ENCODE measurements at places on chromosomes 4 and X.

GRCh38 chr4:141576585-141577110 is 59.7 kb upstream of the IL15 start:
- DNase-seq: no peak

DNA sequence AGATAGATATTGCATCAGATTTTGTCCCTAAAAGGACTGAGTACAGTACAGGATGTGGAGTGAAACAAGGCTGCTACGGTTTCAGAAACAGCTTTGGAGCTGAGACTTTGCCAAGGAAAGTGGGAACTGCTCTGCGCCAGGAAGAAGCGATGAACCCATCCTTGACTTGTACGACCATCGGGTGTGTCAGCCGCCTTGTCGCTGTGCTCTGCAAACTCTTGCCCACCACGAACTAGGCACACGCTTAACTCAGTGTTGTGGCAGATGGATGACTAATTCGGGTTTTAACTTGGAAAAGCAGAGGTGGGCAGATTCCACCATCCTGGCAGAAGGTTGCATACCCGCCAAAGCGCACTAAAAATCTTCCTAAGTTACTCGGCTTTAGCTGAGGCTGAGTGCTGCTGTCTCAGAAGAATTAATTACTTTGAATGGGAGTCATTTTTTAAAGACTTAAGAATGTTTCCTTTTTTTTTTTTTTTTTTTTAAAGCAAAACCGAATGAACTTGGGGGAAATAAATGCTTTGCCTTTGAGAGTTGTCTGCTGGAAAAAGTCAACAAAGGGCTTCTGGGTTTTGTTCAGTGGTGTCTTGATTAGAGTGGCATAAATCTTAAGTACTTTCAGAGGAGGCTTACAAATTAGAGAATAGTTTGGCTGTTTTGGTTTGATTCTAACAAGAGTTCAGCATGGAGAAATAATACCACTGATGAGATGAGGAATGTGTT is 69.5 kb downstream of the SHROOM2 start:
- DNase-seq: no peak

- DNase-seq: no peak
Measured at GRCh38 chrX:154464806-154465365, 6.8 kb downstream of the PLXNA3 start.

DNA sequence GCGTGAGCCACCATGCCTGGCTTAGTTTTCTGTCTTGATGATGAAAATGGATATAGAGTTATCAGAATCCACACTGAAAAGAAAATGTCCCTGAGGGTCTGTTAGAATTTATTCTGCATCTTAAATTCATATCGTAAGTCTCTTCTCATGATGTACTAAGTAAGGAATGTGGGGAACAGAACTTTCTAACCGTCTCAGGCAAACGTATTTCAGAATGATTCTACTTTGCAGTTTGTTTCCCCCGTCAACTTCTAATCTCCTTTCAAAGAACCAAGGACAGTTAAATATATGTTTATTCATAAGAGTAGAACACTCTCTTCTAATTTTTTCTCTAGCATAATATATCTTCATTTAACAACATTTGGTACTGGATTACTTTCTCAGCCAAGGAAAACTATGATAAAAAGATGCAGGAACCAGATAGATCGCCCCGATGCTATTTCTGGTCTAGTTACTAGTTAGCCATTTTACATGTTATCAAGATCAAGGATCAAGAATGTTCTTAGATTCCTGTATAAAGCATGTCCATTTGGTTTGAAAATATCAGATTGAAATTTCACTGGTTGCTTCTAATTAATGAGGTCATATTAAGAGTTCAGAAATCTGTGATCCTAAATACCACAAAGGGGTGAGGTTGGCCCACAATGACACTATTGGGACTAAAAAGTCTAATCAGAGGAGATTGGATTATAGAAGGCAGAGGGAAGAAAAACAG is 49.5 kb downstream of the METTL14 start:
- no peak for DNase-seq

DNA sequence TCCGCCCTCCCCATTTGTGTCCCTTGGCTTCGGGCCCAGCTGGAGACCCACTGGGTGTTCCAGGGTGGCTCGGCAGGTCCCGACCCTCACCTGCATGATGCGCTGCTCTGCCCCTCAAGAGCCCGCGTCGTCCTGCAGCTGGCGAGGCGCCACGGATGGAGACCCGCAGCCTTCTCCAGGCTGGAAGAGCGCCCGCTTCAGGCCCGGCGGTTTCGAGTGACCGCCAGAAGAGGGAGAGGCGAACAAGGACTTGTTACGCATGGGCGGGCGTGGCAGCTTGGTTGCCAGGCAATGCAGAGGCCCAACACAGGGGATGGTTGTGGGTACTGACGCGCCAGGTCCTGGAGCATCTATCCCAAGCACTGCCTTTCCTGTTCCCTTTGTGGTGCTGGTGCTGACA is at the start of gene PDCL2:
PDCL2 (minus strand) TSS at position 232 of the 400 bp plus-strand sequence; CDS start at position 96, 136 bp downstream.
- no peak for DNase-seq

GRCh38 chrX:120236687-120237479 is 13.7 kb upstream of the ZBTB33 start:
- no peak for DNase-seq

DNA sequence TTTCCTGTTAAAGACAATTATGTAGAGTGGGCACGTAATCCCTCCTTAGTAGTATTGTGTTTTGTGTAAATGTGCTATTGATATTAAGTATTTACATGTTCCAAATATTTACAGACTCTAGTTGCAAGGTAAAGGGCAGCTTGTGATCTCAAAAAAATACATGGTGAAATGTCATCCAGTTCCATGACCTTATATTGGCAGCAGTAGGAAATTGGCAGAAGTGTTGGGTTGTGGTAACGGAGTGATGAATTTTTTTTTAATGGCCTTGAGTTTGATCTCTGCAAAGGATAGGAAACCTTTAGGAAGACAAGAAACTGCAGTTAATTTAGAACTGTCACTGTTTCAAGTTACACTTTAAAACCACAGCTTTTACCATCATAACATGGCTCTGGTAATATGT is 74.3 kb downstream of the NPNT start:
- DNase-seq: no peak

DNA sequence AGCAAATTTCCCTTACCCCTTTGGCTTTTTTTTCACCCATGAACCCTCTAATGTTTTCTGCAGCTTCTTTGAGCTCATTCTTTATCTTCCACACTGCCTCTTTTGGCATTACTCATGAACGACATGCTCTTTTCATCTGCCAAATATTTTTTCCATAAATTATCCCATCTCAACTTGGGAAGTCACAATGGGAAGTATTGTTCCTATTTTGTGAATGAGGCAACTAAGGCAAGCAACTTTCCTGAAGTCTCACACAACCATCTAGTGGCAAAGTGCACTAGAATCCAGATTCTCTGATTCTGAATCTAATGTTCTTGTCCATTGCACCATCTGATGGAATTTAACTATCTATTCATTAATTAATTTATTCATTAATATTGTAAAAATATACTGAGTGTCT is 625 bp downstream of the RTL9 start:
- no peak for DNase-seq

DNA sequence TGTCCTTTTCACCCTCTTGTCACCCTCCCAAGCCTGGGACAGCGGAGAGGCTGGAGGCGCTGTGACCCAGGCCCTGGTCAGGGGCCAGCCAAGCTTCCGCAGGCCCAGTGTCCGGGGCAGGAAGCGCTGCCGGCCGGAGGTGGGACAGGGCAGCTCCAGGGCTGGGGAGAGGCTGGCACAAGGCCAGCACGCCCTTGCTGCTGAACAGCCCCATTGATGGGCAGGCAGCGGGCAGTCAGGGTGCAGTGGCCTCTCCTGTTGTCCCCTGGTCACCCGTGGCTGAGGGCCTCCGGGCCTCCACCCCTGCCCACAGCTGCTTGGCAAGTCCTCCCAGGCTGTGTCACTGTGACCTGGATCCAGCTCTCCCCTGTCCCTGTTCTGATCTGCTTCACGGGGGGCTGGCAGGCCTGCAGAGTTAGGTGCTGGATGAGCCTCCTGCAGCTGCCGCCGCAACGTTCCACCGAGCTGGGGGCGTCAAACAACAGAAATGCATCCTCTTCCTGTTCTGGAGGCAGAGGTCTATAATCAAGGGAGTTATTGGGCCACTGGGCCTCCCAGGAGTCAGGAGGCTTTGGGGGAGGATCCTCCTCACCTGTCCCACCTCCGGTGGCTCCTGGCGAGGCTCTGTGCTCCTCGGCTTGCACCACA is 107.9 kb downstream of the PSAPL1 start:
- no peak for DNase-seq

DNA sequence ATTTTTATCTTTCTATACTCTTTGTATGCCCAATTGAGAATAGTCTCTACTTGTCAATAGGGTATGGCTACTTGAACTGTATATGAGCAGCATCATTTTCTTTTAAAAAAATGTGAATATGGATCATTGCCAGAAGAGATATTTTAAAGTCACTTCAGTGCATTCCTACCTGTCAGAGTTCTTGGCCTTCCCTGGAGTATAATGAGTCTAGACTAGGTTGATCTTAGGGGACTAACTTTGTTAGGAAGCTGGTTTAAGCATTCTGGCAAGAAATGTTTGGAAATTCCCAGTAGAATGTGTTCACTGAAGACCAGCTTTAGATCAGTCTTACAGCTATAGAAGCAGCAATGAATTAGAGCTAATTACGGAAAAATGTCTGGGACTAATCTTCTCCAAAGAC is 178.2 kb downstream of the FAT4 start:
- no peak for DNase-seq

- no peak for DNase-seq
Measured at GRCh38 chr4:42306221-42307109, 90.8 kb upstream of the SHISA3 start.

GRCh38 chr4:82905205-82905604 is 4.7 kb downstream of the THAP9 start:
- no peak for DNase-seq

- no peak for DNase-seq
Measured at GRCh38 chrX:53594354-53594753, 92.2 kb downstream of the HUWE1 start.

DNA sequence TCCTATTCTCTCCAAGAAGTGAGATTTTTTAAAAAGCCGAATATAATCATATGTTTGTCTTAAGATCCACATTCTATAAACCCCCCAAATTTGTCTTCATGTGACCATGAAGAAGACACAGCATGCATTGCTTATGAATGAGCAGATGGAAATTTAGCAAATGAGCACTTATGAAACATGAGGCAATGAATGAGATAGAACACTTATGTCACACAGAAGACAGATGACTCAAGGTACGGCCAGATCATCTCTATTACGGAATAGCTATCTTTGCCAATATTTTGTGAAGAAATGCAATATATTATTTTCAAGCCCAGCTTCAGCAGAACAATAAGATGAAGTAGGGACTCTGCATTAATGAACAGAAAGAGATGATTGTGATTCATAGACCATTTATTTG is 21.4 kb downstream of the PHEX start:
- DNase-seq: no peak

DNA sequence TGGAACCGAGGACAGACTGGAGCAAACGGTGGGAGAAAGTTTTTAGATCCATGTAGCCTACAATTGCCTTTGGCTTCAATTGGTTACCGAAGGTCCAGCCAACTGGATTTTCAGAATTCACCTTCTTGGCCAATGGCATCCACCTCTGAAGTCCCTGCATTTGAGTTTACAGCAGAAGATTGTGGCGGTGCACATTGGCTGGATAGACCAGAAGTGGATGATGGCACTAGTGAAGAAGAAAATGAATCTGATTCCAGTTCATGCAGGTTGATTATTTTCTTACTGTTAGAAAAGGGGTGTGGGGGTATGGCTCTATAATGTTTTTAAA is 702 bp downstream of the KLHL5 start:
- no peak for DNase-seq

DNA sequence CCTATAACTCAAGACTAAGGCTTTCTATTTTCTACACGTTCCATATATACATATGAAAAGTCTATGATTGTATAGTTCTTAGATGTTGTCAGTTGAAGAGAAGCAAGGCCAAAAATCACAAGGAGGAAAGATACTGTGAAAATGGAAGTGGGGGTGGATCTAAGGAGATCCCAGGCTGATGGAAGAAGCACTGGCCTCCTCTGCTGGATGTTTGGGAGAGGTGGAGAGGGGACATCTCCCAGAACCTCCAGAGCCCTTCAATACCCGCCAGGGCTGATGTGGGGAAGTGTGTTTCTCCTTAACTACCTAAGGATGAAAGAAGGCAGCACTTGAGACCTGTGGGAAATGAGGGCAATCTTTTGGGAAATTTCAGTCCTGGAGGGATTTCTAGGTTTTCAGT is 67.4 kb downstream of the RASGEF1B start:
- DNase-seq: no peak

DNA sequence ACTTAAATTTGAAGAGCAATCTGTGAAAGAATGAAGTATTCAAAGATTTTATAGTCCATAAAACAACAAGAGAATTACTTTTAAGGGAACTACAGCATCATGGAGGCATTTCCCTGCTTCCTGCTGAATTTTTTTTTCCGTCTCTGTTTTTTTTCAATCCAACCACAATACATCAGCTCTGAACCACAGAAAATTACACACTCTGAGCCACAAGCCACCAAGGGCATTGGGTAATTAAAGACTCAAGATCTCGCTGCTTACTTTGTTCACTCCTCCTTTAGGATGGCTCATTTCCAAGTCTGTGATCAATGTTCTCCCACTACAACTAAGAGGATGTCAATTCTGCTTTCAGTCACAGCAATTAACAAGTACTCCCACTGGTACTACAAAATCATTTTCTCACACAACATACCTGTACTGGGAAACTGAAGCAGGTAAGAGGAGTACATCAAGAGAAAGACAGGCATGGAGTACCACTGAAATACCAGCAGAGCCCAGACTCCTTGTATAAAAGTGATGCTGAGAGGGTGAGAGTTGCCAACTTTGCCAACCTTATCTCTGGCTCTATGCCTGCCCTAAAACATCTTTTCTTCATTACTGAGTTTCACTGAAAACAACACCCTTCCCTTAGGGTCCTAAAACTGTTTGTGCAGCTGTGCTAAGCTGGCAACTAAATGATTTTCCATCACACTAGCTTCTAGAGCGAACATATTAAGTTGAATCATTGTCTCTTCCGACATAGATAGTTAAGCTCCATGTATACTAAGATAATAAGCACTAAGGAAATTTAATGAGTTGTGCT is 105.8 kb upstream of the MAGEB18 start:
- no peak for DNase-seq

GRCh38 chr4:47031011-47031678 is at the start of gene GABRB1:
Gene GABRB1, plus strand, starts transcription at chr4:47031567.
- DNase-seq: no peak

DNA sequence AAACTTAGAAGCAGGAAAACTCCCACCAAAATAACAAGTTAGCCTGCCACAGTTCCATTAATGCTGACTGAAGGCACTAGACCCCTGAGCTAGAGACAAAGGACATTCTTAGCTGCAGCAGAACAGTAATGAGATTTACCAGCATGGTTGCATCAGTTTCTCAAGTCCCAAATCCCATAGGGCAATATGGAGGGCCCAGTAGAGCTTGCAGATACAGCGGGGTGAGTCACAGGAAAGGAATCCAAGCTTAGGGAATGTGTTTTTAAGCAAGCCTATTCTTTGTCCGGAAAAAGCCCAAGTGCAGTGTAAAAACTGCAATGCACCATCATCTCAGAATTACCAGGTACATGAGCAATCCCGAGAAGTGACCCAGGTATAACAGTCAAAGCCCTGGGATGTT is 51.3 kb upstream of the EXOC1L start:
- no peak for DNase-seq
